ELR (cell line): ENCODE measurements at places on chromosomes 4 and X.
A peak's percentile ranks its signal among the peaks of the same experiment; 100 is the strongest.

GRCh38 chr4:80438016-80438415 lies 102.5 kb downstream of the CFAP299 start:
- no peak for DNase-seq

- no peak for DNase-seq
Measured at GRCh38 chrX:136747003-136747986, 33.4 kb downstream of the ARHGEF6 start.

GRCh38 chr4:161656594-161656993 lies 507.2 kb downstream of the FSTL5 start:
- no peak for DNase-seq

GRCh38 chrX:19549838-19550237 lies 34.5 kb upstream of the MAP3K15 start:
- DNase-seq: no peak

- no peak for DNase-seq
Measured at GRCh38 chr4:28449085-28449484, 1588.4 kb downstream of the STIM2 start.

- peak; percentile 42 for DNase-seq
Measured at GRCh38 chr4:143025081-143025704, 159.5 kb upstream of the USP38 start.

- no peak for DNase-seq
Measured at GRCh38 chr4:123526511-123526910, 129.9 kb downstream of the SPRY1 start.

GRCh38 chrX:129557844-129558480 lies 17.9 kb downstream of the OCRL start:
- no peak for DNase-seq

DNA sequence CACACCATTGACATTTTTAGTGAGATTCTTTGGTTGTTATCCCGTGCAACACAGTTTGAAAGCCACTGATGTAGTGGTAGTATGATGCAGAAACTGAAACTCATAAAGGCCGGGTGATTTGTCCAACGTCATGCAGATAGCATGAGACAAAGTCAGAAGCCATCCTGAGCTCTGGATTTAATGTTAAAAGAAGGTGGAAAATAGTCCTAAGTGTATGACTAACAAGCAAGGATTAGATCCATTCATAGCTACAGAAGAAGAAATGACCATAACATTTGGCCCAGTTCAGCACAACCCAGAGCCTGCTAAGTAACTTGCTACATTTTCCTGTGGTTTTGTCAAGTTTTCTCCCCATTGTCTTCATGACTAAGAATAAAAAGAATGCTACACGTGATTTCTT lies 142.4 kb downstream of the AMELX start:
- DNase-seq: peak; percentile 60

- no peak for DNase-seq
Measured at GRCh38 chr4:126937342-126937741, 695.4 kb upstream of the INTU start.

DNA sequence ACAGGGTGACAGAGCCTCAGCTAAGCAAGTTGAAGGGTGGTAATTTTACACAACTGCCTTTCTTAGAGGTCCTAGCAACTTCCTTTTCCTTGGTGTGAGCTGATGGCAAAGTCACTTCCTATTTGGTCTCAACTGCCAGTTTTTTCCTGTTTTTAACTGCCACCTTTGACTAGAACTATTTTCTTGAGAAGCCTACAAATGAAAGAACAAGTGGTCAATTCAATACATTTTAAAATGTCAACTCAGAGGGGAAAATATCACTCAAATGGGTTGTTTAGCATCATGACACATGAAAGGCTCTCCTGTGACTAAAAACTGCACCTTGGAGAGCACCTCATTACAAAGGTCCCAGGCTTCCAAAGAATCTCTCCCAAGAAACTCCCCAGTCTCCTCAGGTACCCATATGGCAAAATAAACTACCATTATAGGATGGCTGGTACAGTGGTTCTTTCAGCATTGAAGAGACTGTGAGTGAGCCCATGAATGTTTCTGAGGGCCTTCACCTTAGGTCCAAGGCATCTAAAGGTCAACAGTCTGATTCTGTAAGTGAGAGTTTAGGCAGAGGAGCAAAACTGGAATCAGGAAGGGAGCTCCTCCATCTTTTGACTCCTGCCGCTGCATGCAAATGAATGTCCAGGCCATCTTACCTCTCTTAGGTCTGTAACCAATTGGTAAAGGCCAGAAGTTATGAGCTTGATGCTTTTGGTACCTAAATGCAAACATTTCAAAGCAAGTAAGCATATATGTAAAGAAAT lies 5.5 kb upstream of the STK26 start:
- no peak for DNase-seq

DNA sequence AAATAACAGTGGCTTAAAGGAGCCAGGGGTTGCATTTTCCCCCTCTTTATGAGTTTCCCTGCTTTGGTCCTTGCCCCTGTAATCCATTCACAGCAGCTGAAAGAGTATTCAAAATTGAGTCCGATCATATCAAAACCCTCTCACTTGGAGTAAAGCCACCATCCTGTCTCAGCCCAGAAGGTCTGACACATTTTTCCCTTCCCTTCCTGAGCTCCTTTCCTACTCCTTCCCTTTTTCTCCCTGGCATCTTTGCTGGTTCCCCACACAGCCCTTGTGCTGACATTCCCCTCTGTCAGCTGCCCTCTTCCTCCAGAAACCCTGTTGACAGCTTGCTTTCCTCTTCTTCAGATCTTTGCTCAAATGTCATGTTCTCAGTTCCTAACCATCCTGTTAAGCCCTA lies 295.6 kb downstream of the EVC2 start:
- no peak for DNase-seq

GRCh38 chr4:140070366-140070765 lies 83.6 kb downstream of the MAML3 start:
- no peak for DNase-seq

DNA sequence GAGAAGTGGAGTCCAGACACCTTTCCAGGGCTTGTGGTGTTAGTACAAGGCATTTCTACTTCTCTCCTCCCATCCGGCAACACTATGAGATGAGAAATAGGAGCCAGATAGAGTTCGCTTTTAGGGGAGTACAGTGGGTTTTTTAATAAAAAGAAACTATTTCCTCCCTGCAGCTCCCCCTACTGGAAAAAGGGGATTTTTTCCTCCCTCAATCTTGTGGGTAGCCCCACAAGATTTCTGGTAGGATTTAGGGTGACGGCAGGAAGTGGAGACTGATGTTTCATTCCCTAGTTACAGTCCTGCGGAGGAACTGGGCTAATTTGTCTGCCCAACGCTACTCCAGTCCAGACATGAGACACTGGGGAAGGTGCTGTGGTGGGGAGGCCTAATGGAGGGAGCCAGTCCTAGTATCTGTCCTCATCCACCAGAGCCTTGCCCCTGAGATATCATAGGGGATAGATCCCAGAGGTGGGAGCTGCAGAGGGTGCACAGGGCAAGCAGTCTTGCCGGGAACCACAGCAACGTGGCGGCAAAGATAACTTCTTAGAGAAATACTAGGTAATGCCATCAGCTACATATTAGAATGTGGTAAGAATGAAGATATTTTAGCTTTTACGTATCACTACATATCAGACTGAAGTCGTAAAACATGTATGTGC lies 45.5 kb upstream of the PRKG2 start:
- DNase-seq: no peak

GRCh38 chr4:185031611-185032010 lies 13.3 kb downstream of the HELT start:
- no peak for DNase-seq

- no peak for DNase-seq
Measured at GRCh38 chrX:133090236-133090809, 6.6 kb downstream of the USP26 start.

DNA sequence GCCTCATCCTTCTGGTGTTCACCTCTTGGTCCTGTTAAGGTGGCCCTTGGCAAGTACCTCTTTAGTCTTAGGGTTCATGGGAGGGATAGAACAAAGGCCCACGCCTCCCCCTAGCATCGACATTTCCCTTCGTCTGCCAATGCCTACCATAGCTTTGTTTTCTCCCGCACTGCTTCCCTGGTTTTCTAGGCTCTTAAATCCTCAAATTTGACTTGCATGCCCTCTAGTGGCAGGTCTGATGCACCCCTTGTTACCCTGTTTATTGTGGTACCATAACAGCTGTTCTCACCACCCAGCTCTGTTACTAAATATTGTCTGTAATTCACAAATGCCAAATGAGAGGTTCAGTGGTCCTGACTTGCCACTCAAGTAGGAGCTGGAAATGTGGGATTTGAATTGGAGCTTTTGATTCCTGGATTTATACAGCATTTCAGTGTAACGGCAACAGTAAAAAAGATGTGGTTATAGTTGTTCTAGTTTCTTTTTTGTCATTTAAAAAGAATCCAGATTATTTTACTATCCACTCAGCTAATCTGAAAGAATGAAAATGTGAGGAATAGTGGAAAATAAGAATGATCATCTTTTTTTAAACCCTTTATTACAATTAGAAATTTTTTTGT lies 100.1 kb downstream of the REPS2 start:
- peak; percentile 65 for DNase-seq

DNA sequence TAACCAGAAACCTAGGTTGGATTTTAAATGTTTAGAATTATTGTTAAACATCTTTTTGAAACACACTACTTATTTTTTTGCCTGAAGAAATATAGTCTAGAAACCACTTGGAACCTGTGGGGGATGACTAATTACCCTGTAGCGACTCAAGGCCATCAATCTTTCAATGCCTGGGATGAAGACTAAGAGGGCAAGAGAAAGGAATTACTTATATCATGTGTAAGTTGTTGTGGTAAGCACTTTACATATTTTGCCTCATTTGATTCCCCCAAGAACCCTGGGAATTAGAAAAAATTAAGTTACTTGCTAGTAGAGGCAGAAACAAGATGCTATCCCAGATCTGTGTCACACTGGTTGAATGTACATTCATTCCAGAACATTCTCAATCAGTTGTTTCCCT lies 170.9 kb upstream of the GRIA3 start:
- no peak for DNase-seq

DNA sequence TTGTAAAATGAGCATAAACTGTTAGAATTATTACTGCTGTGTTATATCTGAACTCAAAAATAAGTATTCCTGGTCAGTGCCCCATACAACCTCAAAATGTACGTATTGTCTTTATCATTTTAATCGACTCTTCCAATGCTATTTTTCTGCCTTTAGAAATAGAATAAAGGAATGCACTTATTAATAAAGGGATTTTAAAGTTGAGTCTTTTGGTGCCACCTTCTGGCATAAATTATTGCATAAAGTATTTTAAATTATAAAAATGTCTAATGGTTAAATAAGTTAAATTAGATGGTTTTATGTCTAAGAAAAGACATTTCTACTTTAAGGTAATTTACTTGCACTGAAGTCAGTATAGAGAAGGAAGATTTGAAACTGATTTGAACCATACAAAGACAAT lies 424.0 kb upstream of the NDST4 start:
- DNase-seq: peak; percentile 6

GRCh38 chrX:123779908-123780396 lies 47.1 kb upstream of the THOC2 start:
- no peak for DNase-seq

- DNase-seq: no peak
Measured at GRCh38 chrX:53028678-53029077, 19.9 kb upstream of the GPR173 start.

- DNase-seq: no peak
Measured at GRCh38 chr4:78480286-78480685, 71.3 kb upstream of the ANXA3 start.

DNA sequence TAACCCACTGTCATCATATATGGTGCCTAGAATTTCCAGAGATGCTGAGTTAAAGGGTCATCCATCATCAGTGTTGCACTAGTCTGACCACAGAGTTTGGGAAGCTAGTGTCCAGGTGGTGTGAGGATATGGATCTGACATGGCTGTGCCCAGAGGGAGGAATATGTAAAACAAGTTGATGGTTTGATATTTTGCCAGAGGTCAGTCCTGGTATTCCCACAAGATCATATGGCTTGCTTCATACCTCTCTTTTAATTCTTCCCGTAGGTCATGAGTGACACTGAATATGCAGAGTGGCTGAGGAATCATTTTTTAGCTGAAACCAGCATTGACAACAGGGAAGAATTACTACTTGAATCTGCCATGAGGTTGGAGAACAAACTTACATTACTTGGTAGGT lies 75.6 kb downstream of the ATP10D start:
- no peak for DNase-seq

GRCh38 chr4:120037411-120037810 lies 29.2 kb downstream of the MAD2L1 start:
- no peak for DNase-seq

GRCh38 chr4:47749060-47749459 lies 88.8 kb downstream of the CORIN start:
- DNase-seq: no peak

GRCh38 chr4:3436798-3437581 lies 4.8 kb upstream of the HGFAC start:
- DNase-seq: peak; percentile 62

- no peak for DNase-seq
Measured at GRCh38 chr4:99447513-99447912, 12.4 kb upstream of the ADH7 start.

GRCh38 chrX:67543818-67544217 lies at the start of gene AR:
Gene AR (plus strand): TSS chrX:67544021. CDS start chrX:67545147, 1,126 bp downstream.
- DNase-seq: peak; percentile 69

DNA sequence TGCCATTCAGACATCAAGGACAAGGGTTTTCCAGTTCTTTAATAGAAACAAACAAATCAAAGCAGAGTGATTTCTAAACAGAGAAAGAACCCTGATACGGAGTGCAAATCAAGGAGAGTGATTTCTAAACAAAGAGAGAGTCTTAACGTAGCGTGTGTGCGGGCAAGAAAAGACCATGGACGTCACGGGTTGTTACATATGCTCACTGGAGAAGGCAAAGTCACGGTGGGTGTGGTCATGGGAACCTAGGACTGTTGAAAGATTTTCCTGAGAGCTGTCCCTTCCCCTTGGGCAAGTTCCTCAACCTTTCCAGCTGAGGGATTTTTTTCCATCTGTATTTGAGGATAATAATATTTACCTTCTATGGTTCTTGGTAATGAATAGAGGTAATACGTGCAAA lies 95.0 kb upstream of the SLC34A2 start:
- no peak for DNase-seq

DNA sequence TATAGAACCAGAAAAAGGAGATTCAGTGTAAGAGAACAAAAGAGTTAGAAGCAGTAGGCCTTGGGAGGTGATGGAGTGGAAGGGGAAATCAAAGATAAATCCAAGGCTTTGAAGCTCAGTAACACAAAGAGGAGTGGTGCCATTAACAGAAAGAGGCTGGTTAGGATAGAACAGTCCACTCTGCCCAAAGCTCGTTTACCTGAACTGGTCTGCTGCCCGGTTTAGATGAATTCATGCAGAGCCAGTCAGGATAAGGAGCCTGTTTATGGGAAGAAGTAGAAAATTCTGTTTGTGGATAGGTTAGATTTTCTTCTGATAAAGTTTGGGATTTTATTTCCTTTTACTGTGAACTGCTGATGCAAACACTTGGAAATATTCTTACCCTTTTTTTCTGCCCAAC lies 80.6 kb downstream of the HMGB2 start:
- DNase-seq: no peak

- DNase-seq: no peak
Measured at GRCh38 chrX:132692526-132692925, 203.7 kb upstream of the MBNL3 start.
